ENCODE measurements at places on chromosomes 7 and 10.

GRCh38 chr7:138980563-138981291 is 462 bp downstream of the KIAA1549 start:
- DNase-seq: no peak

DNA sequence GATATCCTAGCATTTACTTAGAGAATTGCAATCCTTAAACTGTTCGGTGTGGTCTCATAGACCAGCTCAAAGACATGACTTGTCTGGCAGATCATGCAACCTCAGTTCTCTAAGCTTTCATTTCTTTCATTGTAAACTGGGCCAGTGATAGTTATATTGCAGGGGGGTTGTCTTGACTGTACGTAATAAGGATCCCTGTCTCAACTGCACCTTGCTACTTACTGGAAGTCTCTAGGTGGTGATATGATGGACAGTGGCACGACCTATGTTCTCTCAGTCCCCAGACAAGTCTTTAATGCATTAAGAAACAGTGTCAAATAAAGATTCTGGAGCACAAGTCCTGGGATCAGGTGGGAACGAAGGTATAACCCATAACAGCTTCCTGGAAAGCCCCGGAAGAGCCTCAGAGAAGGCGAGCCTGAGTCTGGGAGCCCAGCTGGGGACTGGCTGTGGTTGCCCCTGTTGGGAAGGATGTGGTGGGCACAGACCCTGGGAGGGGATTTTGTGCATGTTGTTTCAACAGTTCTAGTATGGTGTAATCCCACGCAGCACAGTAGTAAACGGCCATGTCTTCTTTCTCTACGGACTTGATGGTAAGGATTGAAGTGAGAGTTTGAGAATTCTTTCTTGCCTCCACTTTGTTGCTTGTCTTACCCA is 26.0 kb upstream of the TARP start:
- no peak for DNase-seq

GRCh38 chr10:129105266-129105665 is 361.8 kb upstream of the MGMT start:
- no peak for DNase-seq

DNA sequence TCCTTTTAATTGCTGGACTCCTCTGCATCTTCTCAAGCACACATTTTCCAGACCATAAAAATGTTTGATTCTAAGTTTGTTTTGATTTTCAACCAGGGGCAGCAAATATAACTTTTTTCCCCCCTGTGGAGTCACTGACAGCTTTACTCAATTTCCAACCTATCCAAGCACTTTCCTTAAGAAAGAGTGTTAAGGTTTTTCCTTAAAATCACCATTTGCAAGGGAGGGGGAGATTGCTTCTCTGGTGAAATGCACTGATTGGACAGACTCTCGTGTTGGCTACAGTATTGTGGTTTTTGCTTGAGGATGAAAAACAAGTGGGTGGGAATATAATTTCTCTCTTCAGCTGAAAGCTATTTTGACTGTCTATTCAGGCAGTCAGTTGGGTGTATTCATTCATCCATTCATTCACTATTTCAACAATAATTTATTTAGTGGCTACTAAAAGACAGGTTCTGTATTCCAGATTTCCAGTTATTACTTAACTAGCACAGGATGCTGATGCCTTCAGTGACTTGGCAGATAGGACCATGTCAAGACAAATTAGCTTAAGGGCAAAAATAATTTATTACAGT is 146.3 kb downstream of the BAMBI start:
- no peak for DNase-seq

- DNase-seq: no peak
Observed at GRCh38 chr7:66033471-66034385, 41.9 kb upstream of the ASL start.

DNA sequence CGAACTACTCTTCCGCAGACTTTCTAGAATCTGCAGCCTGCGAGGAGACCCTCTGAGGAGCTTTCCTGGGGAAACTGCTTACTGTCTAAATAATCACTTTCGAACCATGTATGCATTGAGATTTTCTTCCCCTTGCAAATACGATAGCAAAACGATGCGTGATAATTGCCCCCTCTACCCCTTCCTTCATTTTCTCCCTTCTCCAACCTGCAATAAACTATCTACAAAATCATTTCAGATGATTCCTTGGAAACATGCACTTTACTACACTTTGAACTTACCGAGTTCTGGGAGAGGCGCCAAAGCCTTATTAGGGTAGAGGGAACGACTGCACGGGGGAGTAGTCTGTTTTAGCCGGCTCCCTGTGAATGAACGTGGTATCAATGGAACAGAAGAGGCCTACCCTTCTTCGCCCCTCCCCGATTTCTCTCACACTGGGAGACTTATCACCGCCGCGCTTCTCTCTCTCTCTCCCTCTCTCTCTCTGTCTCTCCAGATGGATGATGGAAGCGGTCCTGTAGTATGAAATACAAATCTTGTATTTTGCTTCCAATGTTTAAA is at the start of gene FGFBP3:
Gene FGFBP3 (minus strand): TSS at position 370 of the 561 bp plus-strand sequence. CDS start 517 bp downstream, outside the sequence.
- DNase-seq: no peak
